ENCODE measurements at places on chromosomes 5 and 9. TPM values are rescaled to one million over a fixed set of nuclear protein-coding genes. Genes with fewer than 3 reads are reported as not detected.

The AK8 gene
- total RNA-seq: not detected

The RPP25L gene
- total RNA-seq: 29.9 TPM

The HSD17B3 gene
- not detected for total RNA-seq

GRCh38 chr9:120555839-120556238, 24.1 kb downstream of the CDK5RAP2 start:
- no peak for DNase-seq

DNA sequence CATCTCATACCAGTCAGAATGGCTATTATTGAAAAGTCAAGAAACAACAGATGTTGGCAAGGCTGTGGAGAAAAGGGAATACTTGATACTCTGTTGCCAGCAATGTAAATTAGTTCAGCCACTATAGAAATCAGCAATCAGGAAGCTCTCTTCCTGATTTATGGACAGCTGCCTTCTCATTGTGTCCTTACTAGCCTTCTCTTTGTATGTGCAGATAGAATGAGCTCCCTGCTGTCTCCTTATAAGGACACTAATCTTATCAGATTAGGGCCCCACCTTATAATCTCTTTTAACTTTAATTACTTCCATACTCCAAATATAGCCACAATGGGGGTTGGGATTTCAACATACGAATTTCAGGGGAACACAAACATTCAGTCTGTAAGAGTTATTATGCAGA, 38.0 kb downstream of the KCNV2 start:
- DNase-seq: no peak

DNA sequence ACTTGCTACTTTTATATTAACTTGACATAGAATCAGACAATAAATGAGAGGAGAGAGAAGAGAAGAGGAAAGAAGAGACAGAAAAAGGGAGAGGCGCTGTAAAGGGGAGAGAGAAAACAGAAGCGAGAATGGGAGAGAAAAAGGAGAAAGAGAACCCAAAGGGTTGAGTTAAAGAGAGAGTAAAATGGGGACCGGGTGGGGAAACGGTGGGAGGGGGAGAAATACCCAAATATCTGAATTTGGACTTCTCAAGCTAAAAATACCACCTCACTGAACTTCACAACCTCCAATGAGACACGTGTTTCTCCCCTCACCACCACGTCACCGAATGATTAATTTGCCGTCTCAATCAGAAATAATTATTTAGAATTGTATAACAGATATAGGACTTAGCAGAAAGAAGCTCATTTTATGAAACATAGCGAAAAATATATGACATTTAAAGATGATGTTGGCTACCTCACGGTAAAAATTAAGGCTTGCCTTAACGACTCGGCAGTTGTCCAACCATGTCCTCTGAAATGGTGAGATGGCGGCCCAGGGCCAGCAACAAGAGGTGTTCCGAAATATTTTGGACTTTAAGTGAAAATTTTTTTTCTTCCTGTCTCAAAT, 204.1 kb downstream of the MEF2C start:
- DNase-seq: no peak

DNA sequence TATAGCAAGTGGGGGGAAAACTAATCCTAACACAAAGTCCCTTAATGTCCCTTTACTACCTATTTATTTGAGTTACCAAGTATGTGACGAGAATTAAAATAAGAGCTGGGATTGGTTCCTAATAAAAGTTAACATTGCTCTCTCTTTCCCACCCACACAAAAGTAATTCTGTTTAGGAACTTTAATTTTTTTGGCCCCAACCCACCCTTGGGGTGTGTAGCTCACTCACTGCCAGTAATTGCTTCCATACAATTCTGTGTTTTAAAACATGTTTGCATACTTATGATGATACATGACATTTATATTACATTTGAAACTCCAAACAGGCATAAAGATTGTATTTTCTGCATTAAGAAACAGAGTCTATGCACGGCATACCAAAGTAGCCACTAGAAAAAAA, 106.5 kb downstream of the BNC2 start:
- no peak for DNase-seq
